ENCODE measurements at places on chromosomes 2 and 18.

DNA sequence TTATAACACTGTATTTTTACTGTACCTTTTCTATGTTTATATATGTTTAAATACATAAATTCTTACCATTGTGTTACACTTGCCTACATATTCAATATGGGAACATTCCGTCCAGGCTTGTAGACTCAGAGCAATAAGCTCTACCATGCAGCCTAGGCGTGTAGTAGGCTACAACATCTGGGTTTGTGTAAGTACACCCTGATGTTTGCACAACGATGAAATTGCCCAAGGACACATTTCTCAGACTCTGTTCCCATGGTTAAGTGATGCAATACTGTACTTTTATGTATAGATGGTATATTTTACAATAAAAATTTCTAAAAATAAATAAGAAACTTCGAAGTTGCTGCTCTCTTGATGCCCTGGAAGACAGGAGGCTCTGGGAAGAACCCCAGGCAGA lies 38.4 kb downstream of the YPEL5 start:
- no peak for DNase-seq

DNA sequence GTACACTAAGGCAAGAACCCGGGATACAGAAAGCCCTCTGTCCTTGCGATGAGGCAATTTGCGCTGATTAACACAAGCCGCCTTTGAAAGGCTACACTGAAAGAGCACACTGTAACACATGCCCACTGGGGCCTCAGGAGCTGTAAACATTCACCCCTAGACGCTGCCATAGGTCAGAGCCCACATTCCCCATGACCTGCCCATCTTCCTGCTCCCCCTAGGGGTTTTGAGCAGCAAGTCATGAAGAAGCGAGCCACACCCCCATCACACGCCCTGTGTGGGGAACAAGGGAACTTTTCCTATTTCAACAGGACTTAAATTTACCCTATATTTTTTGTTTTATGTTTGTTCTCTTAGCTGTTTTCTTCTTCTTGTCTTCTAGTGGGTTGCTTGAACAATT lies 47.8 kb upstream of the SLC4A10 start:
- DNase-seq = no peak

DNA sequence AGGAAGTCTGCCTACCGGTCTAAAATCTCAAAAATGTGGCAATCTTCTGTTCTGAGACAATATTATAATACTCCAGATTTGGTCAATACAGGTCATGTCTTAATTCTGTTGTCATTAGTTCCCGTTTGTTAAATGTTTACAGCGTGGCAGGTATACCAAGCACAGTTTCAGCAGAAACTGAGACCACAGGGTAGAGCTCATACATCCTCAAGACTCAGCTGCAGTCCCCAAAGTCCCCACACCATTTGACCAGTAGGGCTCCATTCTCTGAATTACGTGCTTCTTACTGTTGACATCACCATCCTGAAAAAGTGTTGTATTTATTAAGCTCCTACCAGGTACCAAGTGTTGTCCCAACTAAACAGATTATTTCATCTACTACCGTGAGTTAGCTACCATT lies 157.1 kb downstream of the MC4R start:
- no peak for DNase-seq

DNA sequence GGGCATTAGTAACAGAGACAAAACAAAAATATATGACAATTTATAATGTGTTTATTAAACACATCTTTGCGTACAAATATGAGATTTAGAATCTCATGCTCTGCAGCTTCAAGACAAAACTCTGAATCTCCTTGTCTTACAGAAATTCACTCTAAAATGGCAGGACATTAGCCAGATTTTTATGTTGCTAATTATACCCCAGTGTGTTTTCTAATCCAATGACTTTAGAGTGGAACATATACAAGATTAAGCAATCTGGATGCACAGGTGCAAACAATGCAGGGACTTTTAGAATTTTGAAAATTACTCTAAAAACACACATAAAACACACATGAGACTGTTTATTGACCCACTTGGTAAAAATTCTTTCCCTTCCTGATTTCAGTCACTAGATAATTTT lies 85.9 kb downstream of the CALCRL start:
- DNase-seq = no peak

DNA sequence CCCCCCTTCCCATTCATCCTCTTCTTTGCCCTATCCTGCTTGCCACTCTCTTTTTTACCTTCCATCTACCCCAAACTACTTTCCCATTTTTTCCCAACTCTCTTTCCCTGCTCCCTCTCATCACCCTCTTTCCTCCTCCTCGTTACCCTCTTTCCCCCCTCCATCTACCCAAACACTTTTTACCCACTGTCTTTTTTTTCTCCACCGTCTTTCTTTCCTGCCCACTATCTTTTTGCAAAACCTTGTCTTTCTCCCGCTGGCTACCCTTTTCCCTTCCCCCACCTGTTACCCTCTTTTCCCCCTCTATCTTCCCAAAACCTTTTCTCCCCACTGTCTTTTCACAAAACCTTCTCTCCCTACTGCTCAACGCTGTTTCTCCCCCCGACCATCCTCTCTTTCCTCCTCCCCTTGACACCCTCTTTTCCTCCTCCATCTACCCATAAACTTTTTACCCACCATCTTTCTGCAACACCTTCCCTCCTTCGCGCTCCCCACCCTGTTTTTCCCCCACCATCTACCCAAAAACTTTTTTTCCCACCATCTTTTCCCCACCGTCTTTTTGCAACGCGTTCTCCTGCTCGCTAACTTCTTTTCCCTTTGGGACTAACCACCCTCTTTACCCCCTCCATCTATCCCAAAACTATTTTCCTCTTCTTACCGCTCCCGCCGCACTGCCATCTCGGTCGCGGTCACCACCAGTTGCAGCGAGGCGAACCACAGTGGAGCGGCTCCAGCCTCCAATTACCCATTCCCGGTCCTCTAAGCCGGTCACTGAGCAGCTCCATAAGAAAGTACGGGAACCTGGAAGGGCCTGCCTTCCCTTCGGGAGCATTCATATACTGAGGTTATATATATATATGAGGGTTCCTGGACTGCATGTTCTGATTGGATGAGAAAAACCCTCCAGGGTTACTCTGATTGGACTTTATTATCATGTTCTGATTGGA lies 15.0 kb downstream of the CCDC74A start:
- no peak for DNase-seq

DNA sequence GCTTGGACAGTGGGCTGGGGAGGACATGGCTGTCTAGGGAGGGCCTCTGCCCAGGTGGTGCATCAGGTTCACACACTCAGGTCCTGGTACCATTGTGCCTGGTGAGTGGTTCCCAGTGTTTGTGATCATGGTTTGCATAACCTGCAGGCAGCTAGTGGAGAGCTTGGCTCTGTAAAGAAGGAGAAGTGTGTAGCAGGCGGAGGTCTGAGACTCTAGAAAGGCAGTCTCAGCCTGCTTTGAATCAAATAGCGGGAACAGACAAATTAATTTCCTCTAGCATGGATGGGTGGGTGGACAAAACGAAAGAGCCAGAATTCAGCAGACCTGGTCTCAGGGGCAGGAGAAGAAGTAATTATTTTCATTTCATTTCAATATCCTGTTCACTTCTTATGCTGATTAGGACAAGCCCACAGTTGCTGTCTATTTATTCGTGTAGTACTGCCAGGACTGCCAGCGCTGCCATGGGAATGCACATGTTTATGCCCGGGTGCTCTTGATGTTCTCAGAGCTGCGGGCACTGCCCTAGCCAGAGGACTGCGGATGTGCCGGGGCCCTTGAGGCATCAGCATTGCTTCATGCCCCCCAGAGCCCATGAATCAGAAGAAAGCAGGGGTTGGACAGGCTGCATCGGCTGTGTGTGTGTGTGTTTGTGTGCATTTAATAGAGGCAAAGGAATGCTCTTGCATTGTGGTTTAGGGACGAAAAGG lies 45.4 kb upstream of the DLX2 start:
- DNase-seq = no peak

All from T-helper 22 cell (primary cell).